ENCODE measurements at places on chromosomes 4 and X.

- no peak for DNase-seq
Observed at GRCh38 chrX:118961866-118962560, 12.4 kb upstream of the LONRF3 start.

DNA sequence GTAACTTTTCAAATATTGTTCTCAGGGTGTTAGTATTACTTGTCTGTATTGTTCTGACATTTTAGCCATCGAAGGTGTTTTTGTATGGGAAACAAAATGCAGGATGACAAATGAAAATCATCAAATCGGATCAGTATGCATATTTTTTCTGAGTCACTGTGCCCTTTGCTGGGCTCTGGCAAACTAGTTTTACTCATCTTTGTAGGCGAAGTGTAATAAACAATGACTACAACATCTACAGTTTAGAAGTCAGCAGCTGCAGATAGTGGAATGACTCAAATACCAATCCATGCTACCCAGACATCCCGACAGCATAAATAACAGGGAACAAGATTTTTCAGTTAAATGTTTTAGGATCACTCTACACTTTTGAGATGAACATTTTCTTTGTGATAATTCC is 557.3 kb upstream of the TENM3 start:
- DNase-seq, result no peak

DNA sequence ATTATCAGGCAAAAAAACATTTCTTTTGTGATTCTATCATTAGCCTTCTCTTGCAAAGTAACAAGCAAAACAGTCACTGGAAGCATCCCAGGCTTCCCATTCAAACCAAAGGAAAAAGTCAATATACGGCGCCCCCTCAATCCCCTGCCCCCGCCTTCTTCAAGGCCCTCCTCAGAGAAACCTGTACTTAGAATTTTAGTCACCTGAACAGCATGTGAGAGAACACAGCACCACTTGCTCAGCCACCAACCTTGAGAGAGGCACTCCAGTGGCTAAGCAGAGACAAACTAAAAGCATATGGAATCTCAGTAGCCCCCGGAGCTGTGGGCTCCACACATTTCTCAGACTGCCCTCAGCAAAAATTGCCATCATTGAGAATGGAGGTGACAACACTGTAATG is 25.2 kb downstream of the LEF1 start:
- DNase-seq, result no peak

DNA sequence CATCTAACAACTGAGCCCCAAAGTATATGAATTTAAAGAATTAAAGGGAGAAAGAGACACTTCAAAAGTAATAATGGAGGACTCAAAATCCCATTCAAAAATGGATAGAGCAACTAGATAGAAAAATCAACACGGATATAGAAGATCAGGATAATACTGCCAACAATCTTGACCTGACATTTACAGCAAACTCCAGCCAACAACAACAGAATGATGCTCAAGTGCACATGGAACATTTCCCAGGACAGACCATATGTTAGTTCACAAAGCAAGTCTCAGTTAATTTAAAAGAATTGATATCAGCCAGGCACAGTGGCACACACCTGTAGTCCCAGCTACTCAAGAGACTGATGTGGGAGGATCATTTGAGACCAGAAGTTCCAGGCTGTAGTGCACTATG is 72.0 kb upstream of the SMARCAD1 start:
- DNase-seq, result no peak

- DNase-seq, result no peak
Observed at GRCh38 chr4:152885185-152885584, 50.9 kb upstream of the FHDC1 start.

DNA sequence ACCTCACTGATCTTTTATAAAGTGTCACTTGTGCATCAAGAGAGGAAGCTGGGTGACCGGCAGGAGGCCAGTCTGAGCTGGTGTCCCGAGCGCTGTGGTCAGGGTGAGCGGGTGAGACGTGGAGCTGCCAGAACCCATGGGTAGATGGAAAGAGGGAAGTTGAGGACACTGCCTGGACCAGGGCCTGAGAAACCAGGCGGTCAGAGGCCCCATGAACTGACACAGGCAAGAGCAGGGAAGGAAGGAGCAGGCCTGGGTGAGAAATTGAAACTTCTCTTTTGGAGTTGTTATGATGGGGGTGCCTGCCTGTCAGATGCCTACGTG is 192.6 kb downstream of the AFAP1 start:
- no peak for DNase-seq

- DNase-seq, result no peak
Observed at GRCh38 chr4:41022116-41022515, 192.2 kb downstream of the APBB2 start.

- DNase-seq, result no peak
Observed at GRCh38 chr4:78529569-78530209, 21.9 kb upstream of the ANXA3 start.

DNA sequence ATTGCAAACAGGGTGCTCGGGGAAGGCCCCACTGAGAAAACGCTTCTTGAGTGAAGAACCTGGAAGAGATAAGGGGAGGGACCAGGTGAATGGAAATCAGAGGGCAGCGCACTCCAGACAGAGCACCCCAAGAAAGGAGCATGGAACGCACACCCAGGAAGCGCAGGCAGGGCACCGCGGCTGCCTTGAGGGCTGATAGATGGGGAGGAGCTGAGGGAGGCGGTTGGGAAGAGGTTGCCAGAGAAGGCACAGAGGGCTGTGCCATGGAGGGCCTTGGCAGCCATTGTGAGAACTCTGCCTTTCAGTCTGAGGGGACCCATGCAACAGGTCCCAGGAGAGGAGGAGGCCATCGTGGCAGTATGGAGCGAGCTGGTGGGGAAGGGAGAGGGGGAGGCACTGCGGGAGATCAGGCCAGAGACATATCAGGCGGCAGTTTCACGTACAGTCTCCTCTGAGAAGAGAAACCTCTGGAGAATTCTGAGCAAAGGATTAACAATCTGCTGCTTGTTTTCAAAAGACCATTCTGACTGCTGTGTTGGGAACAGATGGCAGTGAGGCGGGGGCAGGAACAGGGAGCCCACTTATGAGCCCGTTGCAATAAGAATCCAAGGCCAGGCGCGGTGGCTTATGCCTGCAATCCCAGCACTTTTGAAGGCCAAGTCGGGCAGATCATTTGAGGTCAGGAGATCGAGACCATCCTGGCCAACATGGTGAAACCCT is 83.7 kb downstream of the PCYT1B start:
- DNase-seq, result no peak

Measured in HuH-7 (cell line).